ENCODE measurements at places on chromosomes 6 and 20.

DNA sequence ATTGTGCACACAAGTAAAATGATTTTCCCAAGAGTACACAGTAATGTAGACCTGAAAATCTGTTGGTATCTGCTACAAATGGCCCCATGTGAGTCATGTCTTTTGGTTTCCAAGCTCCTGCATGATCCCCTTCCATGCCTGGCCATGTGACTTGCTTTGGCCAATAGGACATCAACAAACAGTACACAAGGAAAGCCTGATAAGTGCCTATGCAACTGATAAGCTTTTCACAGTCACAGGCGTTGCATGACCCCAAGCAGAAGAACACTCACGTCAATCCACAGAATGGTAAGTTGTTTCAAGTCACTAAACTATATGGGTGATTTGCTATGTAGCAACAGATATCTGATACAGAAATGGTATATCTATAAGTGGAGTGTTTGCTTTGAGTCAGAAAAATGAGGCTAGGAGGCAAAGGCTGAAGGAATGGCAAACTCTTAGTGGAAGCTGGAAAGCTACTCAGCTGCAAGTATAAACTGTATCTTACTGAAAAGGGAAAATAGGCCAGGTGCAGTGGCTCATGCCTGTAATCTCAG is 160.1 kb upstream of the BEND3 start:
- DNase-seq = no peak

DNA sequence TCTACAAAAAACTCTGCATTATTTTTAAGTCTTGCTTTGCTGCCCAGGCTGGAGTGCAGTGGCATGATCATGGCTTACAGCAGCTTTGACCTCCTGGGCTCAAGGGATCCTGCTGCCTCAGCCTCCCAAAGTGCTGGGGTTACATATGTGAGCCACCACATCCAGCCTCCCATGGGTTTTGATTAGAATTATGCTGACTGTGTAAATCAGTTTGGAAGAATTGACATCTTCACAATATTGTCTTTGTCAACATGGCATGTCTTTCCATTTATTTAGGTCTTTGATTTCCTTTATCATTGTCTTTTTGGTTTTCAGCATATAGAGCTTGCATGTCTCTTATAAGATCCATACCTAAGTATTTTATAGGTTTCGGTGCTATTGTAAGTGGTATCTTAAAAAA is 13.2 kb upstream of the APCDD1L start:
- no peak for DNase-seq

DNA sequence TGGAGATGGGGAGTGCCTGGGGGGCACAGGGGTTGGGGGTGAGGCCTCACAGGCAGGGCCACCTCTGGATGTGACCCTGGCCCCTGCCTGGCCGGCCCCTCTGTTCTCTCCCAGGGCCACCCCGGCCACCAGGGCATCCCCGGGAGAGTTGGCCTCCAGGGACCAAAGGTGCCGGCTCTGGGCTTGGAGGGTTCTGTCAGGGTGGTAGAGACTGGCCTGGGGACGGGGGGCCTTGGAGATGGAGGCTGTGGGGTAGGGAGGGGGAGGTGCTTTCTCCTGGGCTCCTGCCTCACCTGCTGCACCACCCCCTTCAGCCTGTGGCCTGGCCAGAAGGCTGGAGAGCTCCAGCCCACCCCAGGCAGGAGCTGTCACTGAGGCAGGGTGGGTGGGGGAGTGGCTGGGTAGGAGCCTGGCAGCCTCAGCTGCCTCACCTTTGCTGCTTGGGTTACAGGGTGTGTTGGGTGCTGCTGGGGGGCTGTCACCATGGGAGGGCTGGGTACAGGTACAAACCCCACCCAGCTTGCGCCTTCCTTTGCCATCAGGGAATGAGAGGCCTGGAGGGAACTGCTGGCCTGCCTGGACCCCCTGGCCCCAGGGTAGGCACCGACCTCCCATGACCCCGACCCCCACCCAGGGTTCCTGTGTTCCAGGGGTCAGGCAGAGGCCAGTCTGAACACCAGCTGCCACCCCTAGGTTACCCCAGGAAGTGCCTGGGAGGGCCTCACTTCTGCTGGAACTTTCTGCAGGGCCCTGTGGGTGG is 32.7 kb downstream of the COL20A1 start:
- DNase-seq = no peak

DNA sequence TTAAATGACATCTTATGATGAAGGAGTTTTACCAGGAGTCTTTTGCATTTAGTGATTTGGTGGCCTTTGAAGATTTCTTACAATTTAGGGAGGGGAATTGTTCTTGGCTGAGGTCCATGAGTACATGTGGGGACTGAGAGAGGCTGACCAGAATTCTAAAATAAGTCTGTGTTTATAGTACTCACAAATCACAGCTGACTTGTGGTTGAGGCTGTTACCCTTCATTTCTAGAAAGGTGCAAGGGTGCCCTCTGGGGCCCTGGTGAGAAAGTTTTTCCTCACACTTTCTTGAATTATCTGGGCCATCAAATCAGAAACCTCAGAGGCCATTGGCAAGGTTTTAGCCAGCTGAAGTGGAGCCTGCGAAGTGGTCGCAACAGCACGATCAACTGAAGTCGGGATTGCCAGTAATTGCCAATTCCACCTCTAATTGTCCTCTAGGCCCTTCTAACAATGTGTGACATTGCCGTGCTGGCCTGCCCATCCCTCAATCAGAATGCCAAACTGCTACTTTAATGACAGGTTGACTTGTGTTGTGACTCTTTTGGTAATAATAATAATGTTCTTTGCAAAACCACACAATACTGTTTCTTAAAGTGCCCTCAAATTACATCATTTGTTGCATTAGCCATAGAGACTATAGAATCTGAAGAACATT is 221.6 kb downstream of the OGFRL1 start:
- peak; percentile 38 for DNase-seq

GRCh38 chr6:36445621-36446020 is 2.8 kb downstream of the KCTD20 start:
- DNase-seq = no peak

- no peak for DNase-seq
Measured at GRCh38 chr20:49415005-49415667, 67.3 kb downstream of the KCNB1 start.

DNA sequence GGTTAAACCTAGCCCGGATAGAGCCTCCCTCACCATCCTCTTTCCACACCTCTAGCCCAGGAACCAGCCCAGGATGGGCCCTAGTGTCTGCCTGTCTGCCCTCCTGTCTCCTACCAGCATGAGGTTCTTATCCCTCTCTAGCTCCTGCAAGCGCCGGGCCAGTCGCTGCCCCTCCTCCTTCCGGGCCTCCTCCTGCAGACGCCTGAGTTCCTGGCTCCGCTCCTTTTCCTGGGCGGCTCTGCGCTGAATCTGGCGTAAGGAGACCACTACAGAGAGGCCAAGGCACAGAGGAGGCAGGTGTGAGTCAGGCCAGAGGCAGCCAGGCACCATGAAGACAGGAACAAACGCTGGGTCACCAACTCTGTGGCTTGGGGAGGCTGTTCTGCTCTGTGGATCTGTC is 4.3 kb upstream of the PSORS1C2 start:
- no peak for DNase-seq

GRCh38 chr6:21367148-21367547 is 226.4 kb upstream of the SOX4 start:
- no peak for DNase-seq

GRCh38 chr6:46419576-46420002 is 71.7 kb downstream of the RCAN2 start:
- DNase-seq = peak; percentile 72

DNA sequence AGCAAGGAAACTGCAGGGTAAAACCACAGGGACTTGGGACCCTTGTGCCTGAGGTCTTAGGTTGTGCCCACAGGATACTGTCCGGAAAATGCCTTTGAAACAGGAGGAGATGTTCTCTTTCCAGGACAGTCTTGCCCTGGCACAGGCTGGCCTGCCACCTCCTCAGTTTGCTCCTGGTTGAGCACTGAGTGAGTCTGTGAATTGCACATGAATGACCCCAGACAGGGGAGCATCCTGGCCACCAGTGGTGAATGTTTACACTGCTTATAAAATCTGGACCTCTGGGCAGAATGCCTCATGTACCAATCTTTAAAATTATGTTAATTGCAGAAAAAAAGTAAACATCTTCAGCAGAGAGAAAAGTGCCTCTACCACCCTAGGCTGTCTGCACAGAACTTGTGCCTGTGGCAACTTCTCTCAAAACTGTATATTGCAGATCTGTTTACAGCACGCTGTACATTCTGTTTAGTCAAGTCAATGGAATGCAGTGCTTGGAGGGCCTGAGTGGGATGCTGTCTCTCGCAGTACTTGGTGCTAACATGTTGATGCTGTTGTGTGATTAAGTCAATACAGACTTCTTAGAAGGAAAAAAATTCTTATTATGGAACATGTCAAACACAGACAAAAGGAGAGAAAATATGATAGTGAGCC is 242.1 kb downstream of the SOD2 start:
- DNase-seq = no peak

- DNase-seq = peak; percentile 97
Measured at GRCh38 chr6:162538643-162539064, 188.9 kb downstream of the PRKN start.

DNA sequence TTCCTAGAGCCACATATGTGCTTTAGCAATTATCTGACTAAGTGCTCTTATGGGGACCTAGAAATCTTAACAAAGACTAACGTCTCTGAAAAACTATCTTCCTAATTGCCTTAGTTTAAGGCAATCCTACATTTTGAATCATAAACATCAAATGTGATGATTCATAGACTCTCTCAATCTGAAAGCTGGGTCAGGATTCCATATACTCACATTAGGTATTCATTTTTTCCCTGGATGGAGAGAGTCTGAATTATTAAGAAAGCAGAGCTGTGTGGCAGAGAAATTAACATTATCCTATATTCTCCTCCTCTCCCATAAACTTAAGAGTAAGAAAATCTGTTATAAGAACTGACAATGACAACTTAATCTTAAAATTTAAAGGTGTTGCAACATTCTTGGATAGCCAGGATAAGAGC is 1.6 kb upstream of the PRL start:
- no peak for DNase-seq

DNA sequence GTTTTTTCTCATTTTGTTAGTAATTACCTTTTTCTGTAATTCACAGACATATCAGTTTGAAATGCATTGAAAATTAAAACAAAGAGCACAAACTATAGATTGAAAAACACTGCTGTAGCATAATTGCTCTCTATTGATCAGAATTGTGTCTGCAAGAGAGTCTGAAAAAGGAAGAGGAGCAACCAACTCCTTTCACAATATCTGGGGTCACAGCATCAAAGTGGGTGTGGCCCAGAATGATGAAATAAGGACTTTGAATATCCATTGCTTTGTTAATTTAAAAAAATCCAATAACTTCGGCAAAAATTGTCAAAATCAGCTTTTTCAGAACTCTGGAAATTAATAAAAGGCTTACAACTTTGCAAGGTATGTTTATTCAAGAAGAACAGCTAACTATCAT is 99.2 kb downstream of the MYLK4 start:
- DNase-seq = no peak

DNA sequence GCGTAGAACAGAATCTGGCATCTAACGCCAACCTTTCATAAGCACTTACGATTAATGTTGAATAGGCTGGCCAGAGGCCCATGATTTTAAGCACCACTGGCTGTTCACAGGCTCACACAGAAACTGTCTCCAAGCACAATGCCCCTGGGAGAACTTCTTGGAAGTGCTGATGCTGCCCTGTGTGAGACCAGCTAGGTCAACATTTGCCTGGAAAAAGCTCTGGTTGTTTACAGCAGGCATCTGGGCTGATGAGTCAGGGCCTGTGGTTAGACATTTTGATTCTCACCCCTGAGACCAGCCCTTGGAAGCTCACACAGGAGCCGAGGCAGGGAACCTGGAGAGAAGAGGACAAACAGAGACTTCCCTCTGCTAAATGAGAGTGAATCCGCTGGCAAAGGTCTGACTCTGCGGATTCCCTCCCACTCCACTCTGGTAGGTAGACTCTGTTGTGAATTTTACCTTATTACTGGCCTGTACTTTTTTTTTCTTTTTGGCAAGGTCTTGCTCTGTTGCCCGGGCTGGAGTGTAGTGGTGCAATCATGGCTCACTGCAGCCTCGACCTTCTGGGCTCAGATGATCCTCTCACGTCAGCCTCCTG is 6.8 kb upstream of the SULF2 start:
- peak; percentile 14 for DNase-seq

DNA sequence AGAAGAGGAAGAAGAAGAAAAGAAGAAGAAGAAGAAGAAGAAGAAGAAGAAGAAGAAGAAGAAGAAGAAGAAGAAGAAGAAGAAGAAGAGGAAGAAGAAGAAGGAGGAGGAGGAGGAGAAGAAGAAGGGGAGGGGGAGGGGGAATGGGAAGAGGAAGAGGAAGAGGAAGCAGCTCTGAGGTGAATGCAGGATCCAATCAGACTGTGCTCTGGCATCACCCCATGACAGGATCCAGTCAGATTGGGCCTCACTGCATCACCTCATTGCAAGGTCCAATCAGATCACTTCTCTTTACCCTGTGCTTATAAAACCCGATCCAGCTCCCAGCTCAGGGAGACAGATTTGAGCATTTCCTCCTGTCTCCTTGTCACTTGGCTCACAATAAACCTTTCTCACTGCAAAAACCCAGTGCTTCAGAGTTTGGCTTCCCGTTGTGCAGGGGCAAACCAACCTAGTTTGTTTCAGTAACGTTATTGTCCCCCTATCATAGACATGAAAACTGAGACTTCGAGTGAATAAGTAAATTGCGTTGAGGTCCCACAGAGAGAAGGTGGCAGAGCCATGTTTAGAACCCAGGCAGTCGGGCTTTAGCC is 28.6 kb upstream of the YWHAB start:
- no peak for DNase-seq

DNA sequence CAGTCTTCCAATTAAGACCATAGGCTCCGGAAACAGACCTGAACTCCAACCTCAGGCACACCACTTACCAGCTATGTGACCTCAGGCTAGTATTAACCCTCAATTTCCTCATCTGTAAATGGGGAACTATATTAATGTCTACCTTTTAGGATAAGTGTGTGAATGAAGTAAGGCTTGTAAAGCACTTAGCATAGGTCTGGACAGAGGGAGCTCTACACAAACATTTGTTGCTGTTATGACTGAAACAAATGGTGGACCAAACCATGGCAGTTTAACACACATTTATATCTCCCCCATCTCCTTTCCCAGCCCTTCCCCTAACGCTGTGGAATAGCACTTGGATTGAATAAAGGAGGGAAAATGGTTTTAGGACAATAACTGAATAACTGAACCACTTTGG is 48.7 kb downstream of the TSHZ2 start:
- no peak for DNase-seq

- no peak for DNase-seq
Measured at GRCh38 chr6:71678091-71678490, 208.3 kb upstream of the RIMS1 start.

GRCh38 chr6:144215402-144215931 is 65.2 kb downstream of the STX11 start:
- DNase-seq = no peak

GRCh38 chr6:15735567-15736265 is 72.9 kb upstream of the DTNBP1 start:
- no peak for DNase-seq

DNA sequence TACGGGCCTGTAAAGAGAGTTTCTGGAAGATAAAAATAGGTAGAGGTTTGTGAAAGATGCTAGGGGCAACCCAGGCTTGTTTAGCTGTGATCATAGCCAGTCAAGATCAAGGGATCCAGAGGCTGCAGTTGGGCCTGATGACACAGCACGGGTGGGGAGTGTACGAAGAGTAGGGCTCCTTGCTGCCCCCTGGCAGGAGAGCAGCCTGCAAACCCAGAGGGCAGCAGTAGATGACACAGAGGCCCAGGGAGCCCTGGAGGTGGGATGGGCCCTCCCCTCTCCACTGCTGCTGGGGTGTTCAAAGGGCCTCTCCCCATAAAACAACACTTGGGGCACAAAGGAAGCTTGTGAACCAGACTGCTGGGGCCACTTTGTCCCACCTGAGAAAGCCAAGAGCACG is 47.2 kb downstream of the VEGFA start:
- DNase-seq = no peak
